T-helper 22 cell (primary cell): ENCODE measurements at places on chromosomes 1 and 21.
A peak's percentile ranks its signal among the peaks of the same experiment; 100 is the strongest.

- no peak for DNase-seq
These were observed 46.5 kb upstream of the NUF2 start for GRCh38 chr1:163275222-163275621.

GRCh38 chr1:145994391-145995120 lies 1.8 kb downstream of the TXNIP start:
- DNase-seq: peak; percentile 21

- DNase-seq: no peak
These were observed 53.9 kb downstream of the YARS1 start for GRCh38 chr1:32763221-32763620.

DNA sequence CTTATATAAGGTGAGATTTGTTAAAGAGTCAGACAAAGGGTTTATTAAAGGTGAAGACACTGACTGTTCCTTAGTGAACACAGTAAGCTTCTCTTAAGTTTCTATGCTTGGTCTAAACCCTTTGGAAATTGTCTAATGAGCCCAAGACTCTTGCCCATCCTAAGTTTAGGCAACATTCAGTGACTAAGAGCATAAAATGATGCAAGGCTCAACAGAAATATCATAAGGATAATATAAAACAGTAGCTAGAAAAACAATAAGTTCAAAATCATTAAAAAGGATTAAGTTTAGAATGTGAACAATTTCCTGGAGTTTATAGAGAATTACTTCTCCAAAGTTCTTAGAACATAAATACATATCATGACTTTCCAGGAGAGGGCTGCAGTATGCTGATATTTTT lies 108.9 kb upstream of the PDC start:
- no peak for DNase-seq

GRCh38 chr1:179127163-179127895 lies 45.5 kb downstream of the TOR3A start:
- DNase-seq: no peak

GRCh38 chr1:51518033-51518585 lies 957 bp downstream of the EPS15 start:
- peak; percentile 39 for DNase-seq

DNA sequence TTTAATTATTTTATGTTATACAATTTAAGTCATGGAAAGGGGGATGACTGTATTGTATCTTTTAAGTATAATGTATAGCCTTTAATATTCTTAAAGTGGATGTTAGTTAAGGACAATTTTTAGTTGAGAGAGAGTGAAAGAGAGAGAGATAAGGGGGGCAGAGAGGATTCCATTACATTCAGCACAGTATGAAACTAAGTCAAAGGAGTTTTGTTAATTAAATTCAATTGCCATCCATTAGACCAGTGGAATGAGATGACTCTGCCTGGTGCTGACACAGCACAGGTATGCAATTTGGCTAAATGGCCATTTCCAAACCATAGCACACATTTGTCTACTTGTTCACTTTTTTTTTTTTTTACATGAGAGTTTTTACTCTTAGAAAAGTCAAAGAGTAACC lies 27.5 kb downstream of the NFIA start:
- DNase-seq: no peak

DNA sequence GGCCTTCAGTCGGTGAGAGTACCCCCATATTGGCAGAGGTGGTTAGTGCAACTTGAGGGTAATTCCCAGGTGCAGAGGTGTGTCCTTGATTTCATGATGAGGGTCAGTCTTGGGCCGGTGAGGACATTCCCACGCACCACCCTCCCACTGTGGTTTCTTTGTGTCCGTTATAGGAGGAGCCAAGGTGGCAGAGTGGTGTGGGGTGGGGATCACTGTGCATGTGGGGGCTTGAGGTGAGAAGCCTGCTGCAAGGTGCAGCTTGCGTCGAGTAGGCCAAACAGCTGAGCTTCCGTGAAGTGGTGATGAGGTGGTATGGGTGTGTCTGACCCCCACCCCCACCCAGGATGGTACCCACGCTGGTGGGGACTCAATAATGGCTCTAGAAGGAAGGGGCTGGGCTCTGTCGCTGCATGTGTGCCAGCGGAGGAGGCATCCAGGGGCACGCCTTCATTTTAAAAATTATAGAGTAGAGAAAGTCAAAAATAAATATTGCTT lies 6.2 kb downstream of the PTPRF start:
- no peak for DNase-seq
